Stimulated activated CD8-positive, alpha-beta memory T cell treated with anti-CD3 and anti-CD28 coated beads, Interleukin-4, amount 100 ng/mL, for 24 hours (primary cell): ENCODE measurements at places on chromosomes 16 and 17.

GRCh38 chr16:11857161-11857560 is 5.8 kb upstream of the RSL1D1 start:
- DNase-seq, result no peak

- DNase-seq, result no peak
Measured at GRCh38 chr17:34114174-34114573, 140.9 kb upstream of the CCL2 start.

DNA sequence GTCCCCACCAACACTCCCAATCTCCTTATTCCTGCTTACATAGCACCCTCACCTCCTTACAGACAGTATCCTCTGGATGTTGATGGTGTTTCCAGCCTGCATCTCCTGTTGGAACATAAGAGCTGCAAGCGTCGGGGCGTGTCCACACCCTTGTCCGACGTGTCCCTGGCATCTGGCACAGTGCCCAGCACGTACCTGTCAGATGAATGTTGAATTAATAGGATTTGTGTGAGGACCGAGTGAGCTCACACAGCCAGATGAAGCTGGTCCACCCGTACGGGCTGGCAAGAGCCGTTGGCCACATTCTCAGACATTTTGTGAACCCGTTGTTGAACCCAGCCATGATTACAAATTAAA is 12.2 kb upstream of the CBX4 start:
- no peak for DNase-seq

- no peak for DNase-seq
Measured at GRCh38 chr17:60832631-60833030, 155.0 kb downstream of the BCAS3 start.

DNA sequence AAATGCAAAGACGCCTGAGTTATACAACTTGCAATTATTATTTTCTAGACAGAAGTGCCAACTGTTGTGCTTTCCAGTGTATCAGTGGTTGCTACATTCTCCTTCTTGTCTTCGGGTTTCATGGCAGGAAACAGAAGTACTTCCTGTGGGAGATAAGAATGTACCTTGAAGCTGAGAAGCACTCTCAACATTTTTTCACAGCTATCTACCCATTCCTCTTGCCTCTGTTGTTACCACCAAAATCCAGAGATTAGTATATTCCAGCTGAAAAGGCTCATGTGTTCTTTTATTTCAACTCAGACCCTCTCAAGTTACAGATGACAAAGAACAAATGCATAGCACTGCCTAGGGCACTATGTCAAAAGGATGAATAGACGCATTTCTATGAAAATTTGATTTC is 4.8 kb upstream of the ADAT1 start:
- no peak for DNase-seq

GRCh38 chr17:75356260-75356937 is 49.1 kb downstream of the GRB2 start:
- DNase-seq, result no peak
